Thoracic aorta (tissue), 2 donors: ENCODE measurements at places on chromosomes 5 and 9.
A peak's percentile ranks its signal among the peaks of the same experiment; 100 is the strongest.

- no peaks in the 10 kb centered on the region for H3K27me3 ChIP-seq
- no peaks in the 10 kb centered on the region for H3K36me3 ChIP-seq
- peaks cover 3% of the 10 kb centered on the region for H3K4me1 ChIP-seq
- no peak for DNase-seq
- H3K4me3 ChIP-seq = no peak overlapping the region
These were observed 35.5 kb upstream of the B4GALT1 start for GRCh38 chr9:33202552-33203201.

DNA sequence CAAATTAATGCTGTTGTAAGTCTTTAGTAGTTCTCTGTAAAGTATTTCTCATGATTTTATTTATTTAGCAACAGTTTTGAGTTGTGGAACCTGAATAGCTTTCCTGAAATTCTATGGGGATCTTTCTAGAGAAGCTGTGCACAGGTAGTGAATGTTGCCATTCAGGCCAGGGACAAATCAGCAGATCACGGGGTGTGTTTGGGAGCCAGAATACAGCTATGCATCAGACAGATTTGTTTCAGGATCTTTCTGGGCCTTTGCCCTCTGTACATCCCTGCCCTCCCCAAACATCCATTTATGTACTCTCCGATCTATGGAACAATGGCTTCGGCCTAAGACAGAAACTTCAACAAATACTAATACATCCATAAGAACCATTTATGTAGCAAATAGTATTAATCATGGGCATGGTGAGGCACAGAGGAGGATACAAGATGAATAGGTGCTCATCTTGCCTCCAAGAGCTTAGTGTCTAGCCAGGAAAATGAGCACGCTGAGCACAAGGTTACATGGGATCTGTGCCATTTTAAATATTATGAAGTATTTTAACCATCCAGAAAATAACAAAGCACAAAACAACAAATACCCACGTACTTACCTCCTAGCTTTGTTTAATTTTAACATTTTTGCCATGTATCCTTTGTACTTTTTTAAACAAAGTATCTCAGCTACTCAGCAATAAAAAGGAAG is 13.1 kb downstream of the ARHGEF37 start:
- H3K27me3 ChIP-seq = no peaks in the 10 kb centered on the region
- no peak overlapping the region for H3K27ac ChIP-seq
- H3K4me1 ChIP-seq = peaks cover 13% of the 10 kb centered on the region

DNA sequence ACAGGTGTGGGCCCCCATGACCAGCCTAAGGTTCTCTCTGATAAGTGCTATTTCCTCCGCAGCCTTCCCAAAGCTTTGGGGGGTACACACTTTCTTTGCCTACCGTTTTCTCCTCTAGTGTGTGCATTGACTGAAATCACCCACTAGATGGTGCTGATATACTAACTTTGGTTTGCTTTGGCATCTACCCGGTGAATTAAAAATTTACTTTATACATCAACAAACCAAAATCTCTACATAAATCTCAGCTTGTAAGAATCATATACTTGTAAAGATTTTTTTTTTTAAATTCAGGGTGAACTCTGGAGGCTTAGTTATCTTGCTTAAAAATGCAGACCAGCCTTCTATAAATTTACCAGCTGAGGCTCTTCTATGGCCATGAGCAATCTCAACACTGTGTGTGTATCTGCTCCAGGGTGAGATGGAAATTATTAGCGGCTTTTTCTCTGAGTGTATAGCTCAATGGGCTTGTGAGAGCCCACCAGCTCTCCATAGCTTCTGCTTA is 475.7 kb upstream of the TNC start:
- H3K4me1 ChIP-seq = peaks cover 27% of the 10 kb centered on the region
- H3K27me3 ChIP-seq = no peaks in the 10 kb centered on the region
- H3K4me3 ChIP-seq = no peak overlapping the region
- H3K27ac ChIP-seq = no peak overlapping the region
- H3K36me3 ChIP-seq = no peaks in the 10 kb centered on the region
- no peak for DNase-seq

DNA sequence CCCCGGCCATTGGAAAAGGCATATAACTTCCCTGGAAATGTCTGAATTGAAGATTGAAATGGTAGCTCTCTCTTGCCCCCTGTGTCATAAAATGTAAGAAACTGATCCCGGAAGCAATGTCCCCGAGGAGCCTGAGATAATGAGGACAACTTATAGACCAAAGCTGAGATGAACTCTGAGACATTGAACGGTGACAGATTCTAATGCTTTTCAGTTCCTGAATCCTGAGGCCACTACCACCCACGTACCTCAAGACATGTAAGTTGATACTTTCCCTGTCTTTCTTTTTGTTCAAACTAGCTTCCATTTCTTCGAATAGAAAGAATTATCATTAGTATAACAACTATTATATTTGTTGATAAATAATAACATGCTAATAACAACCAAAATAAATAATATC is 51.0 kb downstream of the KIF4B start:
- no peaks in the 10 kb centered on the region for H3K4me1 ChIP-seq
- H3K4me3 ChIP-seq = no peak overlapping the region
- DNase-seq = no peak
- no peaks in the 10 kb centered on the region for H3K36me3 ChIP-seq

DNA sequence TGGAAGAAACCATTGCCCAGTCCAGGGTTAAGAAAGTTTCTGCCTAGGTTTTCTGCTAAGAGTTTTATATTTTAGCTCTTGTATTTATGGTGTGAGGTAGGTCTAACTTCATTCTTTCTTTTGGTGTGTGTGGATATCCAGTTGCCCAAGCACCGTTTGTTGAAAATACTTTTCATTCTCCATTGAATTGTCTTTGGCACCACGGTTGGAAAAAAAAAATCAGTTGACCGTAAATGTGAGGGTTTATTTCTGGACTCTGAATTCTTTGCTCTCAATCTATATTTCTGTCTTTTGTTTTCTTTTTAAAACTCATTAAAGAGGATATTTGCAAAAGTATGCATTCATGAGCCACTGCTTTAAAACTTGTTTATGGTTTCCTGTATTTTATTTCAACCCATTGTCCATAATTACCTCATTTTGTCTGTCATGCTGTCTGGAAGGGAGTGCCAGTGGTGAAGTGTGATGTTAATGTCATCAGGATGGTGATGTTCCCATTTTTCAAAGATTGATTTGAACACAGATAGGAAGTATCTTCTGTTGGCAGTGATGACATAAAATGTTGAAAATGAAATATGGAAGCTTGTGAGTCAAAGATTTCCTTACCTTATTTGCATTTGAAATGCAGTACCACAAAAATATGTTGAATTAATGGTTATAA is 33.9 kb downstream of the HABP4 start:
- H3K36me3 ChIP-seq = peaks cover 17% of the 10 kb centered on the region
- no peaks in the 10 kb centered on the region for H3K27me3 ChIP-seq
- peaks cover 43% of the 10 kb centered on the region for H3K4me1 ChIP-seq
- peak overlapping the region; percentile 94 for H3K27ac ChIP-seq
- H3K4me3 ChIP-seq = peak overlapping the region; percentile 13
